ENCODE measurements at places on chromosomes 12 and 14. TPM values are rescaled to one million over a fixed set of nuclear protein-coding genes. Genes with fewer than 3 reads are reported as not detected.

DNA sequence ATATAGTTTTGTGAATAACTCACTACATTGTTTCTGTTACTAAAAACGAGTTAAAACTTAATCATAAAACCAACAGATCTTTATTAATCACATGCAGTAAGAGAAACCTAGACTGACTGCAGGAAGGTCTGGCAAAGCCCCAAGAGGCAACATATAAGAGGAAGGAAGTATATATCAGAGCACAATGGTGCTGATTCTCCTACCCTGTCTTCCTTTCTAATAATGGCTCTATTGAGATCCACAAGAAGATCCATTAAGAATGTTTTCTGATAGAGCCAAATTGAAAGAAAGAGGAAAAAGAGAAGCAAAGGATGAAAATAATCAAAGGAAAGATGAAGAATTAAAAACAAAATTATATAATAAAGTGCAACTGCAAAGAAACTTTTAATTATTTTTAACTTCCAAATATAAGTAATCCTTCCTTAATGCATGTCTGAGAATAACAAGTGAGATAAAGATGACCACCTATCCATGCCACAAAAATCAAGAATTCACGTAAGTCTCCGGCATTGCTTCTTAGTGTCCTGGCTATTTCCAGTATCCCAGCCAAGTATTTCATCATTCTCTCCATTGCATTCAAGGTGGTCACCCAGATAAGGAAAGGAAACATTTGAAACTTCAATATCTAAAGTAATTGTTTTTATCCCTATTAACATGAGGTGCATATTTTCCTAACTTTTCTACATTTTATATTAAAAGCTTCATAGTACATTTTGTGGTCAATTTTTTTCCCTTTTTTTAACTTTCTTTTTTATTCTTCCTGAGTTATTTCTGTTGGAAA lies 62.2 kb downstream of the SOX5 start:
- peaks cover 4% of the 10 kb centered on the region for H3K4me1 ChIP-seq
- DNase-seq, result no peak
- H3K27me3 ChIP-seq, result no peaks in the 10 kb centered on the region
- H3K36me3 ChIP-seq, result no peaks in the 10 kb centered on the region
- H3K27ac ChIP-seq, result no peak overlapping the region

DNA sequence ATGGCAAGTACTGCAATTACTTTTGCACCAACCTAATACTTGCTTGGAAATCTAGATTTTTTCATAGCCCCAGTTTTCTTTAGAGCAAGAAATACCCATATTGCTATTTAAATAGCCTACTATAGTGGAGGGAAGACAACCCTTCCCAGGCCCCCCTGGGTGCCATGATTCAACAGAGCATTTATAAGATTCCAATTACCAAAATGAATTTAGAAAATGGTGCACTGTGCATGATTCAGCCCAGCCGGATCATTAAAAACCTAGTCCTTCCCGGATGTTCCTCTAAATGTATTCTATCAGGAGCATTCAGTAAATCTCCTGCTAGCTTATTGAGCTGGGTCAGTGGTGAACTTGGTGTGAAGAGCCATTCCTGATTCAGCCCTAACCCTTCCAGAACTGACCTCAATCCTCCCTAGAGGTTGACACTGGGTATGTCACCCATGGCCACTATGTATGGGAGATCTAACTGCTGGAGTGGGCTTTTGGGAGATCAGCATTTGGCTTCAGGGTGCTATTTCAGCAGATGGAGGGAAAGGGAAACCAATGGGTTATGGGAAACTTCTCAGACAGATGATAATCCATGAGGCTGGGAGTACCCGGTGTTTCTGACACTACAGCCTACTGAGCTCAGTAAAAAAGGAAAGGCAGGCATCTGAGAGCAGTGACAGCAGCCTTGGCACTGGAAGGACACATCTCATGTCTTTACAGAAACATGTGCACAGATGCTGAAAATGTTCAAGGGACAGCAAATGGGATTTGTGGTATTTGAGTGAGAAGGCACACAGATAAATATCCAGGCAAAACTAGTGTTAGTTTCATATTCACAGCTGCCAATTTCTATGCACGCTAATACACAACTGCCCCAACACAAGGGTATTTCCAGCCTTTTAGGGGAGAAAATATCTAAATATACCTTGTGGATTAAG lies 258.9 kb downstream of the DPF3 start:
- no peaks in the 10 kb centered on the region for H3K27me3 ChIP-seq
- no peaks in the 10 kb centered on the region for H3K36me3 ChIP-seq
- H3K27ac ChIP-seq, result no peak overlapping the region
- no peaks in the 10 kb centered on the region for H3K4me1 ChIP-seq
- DNase-seq, result no peak
- no peak overlapping the region for H3K4me3 ChIP-seq

DNA sequence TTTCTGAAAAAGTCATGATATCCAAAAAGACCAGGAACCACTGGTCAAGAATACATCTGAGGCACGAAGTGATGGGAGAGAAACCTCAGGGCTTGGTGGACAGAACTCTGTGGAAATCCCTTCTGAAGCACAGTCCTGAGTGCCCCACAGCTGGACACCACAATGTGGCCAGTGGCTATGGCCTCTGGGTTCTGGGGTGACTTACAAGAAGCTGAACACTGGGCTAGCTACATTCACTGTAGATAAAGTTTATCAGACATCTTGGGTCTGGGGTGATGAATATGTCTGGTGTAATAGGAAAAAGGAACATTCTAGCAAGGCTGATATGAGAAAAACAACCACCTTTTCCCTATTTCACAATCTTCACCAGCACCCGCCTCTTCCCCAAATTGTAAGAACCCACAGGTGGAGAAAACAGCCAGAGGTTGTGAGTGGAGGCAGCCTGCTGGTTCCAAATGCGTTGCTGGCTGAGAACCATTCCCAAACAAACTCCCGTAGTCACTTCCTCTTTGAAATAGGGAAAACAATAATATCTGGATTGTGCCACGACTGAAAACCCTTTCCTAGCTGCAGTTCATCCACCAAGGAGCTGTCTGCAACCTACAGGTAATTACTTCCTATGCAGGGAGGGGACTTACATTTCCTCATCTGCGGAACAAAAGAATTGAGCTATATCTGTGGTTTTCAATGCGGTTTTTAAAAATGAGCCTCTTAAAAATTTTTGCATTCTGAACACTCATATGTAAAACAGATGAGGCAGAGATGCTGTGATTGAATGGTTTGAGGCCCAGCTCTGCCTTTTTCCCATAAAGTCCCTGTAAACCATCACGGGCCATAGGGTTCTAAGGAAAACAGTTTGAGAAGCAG lies 193.6 kb downstream of the SLC41A2 start:
- H3K27ac ChIP-seq, result no peak overlapping the region
- no peaks in the 10 kb centered on the region for H3K27me3 ChIP-seq

GRCh38 chr12:3432176-3432742 lies 58.7 kb upstream of the PRMT8 start:
- no peaks in the 10 kb centered on the region for H3K27me3 ChIP-seq
- no peaks in the 10 kb centered on the region for H3K4me1 ChIP-seq
- no peak overlapping the region for H3K27ac ChIP-seq
- no peak overlapping the region for H3K4me3 ChIP-seq

GRCh38 chr12:225012-225411 lies 11.1 kb upstream of the SLC6A12 start:
- no peaks in the 10 kb centered on the region for H3K36me3 ChIP-seq
- no peak overlapping the region for H3K4me3 ChIP-seq
- DNase-seq, result peak; percentile 29
- H3K27ac ChIP-seq, result no peak overlapping the region
- no peaks in the 10 kb centered on the region for H3K4me1 ChIP-seq
- H3K27me3 ChIP-seq, result no peaks in the 10 kb centered on the region

DNA sequence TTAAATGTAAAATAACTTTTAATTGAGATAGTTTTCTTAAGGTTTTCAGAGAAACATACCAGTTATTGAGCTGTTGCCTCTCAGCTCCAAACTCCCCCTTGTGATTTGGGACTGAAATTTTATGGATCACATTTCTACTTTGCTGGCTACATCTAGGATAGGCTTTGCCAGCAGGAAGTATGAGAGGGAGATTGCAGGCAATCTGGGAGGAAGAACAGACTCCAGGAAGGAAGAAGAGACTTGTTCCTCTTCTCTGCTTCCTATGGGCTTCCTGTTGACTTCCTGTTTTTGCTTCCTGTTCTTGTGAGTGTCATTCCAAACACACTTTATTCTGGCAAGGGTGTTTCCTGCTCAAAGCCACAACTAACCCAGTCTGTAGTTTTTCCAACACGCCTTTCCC lies 312.9 kb downstream of the ITPR2 start:
- H3K4me3 ChIP-seq, result no peak overlapping the region
- 0 out of 2 replicates have a peak, but pooled peaks cover 6% of the 10 kb centered on the region for H3K4me1 ChIP-seq
- DNase-seq, result no peak
- H3K27ac ChIP-seq, result no peak overlapping the region
- no peaks in the 10 kb centered on the region for H3K27me3 ChIP-seq

GRCh38 chr12:113048716-113049127 lies 7.8 kb upstream of the DTX1 start:
- H3K4me3 ChIP-seq, result no peak overlapping the region
- no peaks in the 10 kb centered on the region for H3K4me1 ChIP-seq
- peak; percentile 52 for DNase-seq
- no peaks in the 10 kb centered on the region for H3K36me3 ChIP-seq
- H3K27me3 ChIP-seq, result no peaks in the 10 kb centered on the region

DNA sequence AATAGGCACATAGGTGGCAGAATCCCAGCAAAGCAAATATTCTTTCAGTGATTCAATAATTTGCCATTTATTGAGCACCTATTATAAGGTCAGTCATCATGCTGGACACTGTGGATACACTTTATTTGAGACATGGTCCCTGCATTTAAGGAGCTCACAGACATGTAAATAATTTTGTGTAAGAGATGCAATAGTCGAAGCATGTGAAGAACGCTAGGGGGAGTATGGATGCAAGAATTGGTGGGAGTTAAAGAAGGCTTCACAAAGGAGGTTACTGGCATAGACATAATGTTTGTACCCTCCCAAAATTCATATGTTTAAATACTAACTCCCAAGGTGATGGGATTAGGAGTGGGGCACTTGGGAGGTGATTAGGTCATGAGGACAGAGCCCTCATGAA lies 260.6 kb upstream of the GARIN6 start:
- H3K27ac ChIP-seq, result no peak overlapping the region
- H3K4me1 ChIP-seq, result no peaks in the 10 kb centered on the region
- no peak overlapping the region for H3K4me3 ChIP-seq
- H3K36me3 ChIP-seq, result no peaks in the 10 kb centered on the region
- DNase-seq, result no peak

DNA sequence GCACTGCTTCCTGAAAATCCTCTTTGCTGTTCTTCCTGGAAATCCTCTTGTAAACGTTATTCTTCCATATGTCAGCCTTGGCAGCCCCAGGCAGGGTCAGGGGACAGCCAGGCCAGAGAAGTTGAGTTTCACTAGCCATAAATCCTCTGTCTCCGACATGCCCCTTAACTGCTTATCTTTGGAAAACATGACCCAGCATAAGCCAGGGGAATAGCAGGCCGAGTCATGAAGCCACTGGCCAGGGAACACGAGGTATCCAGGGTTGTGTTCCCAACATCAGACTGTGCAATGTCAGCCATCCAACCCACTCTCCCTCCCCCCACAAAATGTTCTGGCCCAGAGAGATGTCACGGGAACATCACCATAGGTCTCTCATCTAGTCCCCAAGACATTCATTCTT lies 453.9 kb downstream of the MED13L start:
- H3K4me3 ChIP-seq, result no peak overlapping the region
- H3K4me1 ChIP-seq, result no peaks in the 10 kb centered on the region
- no peak overlapping the region for H3K27ac ChIP-seq

DNA sequence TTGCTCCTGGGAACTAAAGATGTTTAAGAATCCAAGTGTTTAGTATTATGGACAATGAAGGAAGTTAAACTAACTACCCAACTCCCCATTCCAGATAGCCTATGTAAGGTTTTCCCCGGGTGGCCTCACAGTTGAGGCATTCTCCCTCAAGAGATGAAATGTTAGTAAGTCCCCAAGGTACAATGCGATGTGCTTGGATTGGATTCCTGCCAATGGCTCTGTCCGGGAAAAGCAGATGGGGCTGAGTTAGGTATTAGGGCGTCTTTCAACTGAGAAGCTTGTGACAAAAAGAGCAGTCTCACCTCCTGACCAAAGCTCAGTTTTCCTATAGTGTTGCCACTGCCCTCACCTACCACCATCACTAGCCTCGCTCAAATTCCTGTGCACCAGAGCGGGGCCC lies 64.8 kb upstream of the E2F7 start:
- no peaks in the 10 kb centered on the region for H3K27me3 ChIP-seq
- H3K36me3 ChIP-seq, result no peaks in the 10 kb centered on the region
- no peak overlapping the region for H3K27ac ChIP-seq
- no peak overlapping the region for H3K4me3 ChIP-seq
- no peak for DNase-seq
- H3K4me1 ChIP-seq, result 0 out of 2 replicates have a peak, but pooled peaks cover 7% of the 10 kb centered on the region

DNA sequence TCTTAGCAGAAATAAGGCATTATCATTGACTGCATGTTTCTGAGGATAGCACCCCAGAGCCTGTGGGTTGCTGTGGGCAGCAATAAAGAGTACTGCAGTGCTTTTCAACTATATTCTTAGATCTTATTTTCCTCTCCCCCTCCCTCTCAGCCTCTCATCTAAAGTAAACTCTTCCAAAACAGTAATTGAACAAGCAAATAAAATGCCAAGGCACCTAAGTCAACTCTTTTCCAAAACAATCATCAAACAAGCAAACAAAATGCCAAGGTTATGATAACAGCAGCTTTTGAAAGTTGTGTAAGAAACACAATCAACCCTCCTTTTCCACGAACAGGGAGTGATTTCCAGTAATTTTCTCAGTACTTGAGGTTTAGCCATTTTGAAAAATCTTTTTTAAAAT lies 1542.6 kb downstream of the AACS start:
- no peak overlapping the region for H3K27ac ChIP-seq
- H3K4me1 ChIP-seq, result no peaks in the 10 kb centered on the region
- H3K27me3 ChIP-seq, result no peaks in the 10 kb centered on the region
- H3K36me3 ChIP-seq, result no peaks in the 10 kb centered on the region
- DNase-seq, result no peak

DNA sequence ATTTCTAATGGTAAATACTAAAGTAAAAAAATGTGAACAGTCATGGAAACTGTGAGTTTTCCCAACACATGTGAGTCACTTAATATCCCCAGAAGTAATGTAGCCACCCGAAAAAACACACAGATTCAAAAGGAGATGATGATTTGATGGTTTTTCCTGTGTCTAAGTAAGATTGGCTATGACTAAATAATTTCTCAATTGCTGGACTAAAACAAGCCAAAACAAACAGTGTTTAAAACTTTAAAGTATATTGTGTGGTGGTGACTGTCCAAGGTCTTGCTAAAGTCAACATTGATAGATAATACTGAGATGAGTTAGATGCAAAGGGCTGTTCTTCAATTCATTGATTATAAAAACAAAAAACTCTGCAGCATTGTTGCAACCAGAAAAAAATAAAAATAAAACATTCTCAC lies 89.6 kb upstream of the SOX5 start:
- no peak for DNase-seq
- H3K27me3 ChIP-seq, result no peaks in the 10 kb centered on the region
- peaks cover 40% of the 10 kb centered on the region for H3K4me1 ChIP-seq
- H3K27ac ChIP-seq, result no peak overlapping the region

GRCh38 chr14:95265106-95266094 lies 54.3 kb downstream of the CLMN start:
- H3K4me3 ChIP-seq, result no peak overlapping the region
- no peaks in the 10 kb centered on the region for H3K36me3 ChIP-seq
- peak overlapping the region; percentile 74 for H3K27ac ChIP-seq

The CCDC196 gene
- total RNA-seq, result not detected

The RAB21 gene
- 69.6 TPM for total RNA-seq

The P2RX7 gene
- total RNA-seq, result not detected

The CRIP1 gene
- 75.1 TPM for total RNA-seq

Measured in Caco-2 (cell line).